ENCODE measurements at places on chromosomes 3 and 15. TPM values are rescaled to one million over a fixed set of nuclear protein-coding genes. Genes with fewer than 3 reads are reported as not detected.

DNA sequence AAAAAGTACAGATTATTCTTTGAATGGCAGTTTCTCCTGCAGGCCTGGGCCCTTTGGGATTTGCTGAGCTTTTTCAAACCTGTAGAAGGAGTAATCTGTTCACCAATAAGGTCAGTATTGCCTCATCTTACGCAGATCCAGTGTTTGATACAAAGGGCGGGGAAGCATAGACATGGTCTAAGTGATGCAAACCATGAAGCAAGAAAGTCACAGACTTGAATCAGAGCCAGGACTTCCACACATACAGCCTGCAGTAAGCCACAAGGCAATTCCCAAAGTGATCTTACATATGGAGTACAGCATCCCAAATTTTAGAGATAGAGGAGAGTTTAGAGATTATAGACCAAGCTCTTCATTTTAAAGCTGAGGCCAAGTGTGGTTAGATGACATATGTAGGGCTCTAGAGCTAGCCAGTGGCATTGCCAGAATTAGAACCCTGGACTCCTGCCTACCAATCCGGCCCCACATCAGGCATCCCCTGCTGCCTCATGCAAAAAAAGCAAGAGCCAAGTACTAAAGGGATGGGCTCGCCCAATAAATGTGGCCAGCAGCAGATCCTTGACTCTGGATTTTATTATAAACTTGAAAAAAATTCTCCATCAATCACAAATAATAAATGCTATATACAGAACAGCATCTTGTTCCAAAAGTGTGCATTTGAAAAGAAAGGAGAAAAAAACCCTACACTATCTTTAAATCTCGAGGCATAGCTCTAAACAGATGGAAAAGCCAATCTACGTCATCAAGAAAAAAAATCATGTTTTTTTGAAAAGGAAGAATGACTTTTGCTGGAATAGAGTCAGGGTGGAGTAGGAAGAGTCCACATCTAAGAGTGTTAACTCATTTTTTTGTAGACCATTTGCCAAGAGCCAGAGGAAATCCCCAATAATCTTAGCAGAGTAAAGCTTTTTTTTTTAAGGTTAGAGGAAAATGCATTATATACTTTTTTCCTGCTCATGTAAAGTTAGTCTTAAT lies 24.0 kb downstream of the ABI3BP start:
- DNase-seq: peak; percentile 19

- no peak for DNase-seq
Observed at GRCh38 chr3:10553591-10554235, 48.3 kb upstream of the ATP2B2 start.

DNA sequence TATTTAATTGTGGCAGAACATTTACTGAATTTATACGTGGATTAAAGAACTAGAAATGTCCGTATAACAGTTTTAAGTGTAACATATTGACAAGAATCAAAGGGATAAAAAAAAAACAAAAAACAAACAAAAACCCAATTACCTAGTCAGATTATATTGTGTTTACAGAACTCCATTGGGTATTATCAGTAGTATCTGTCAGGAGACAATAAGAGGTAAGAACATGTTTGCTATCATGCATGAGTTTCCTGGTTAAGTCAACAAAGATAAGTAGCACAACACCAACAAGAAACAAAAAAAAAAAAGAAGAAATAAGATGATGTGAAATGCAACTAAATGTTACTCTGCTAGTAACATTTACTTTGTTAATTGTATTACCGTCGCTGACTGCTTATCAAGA lies 570.6 kb downstream of the ZBBX start:
- DNase-seq: no peak

GRCh38 chr15:88031461-88031860 lies 225.1 kb downstream of the NTRK3 start:
- DNase-seq: no peak

Gene UQCRC1
- 1,013 TPM for total RNA-seq

- DNase-seq: no peak
Observed at GRCh38 chr3:110814170-110815007, 257.2 kb upstream of the NECTIN3 start.

Gene FOXL2NB
- 0.13 TPM for total RNA-seq

DNA sequence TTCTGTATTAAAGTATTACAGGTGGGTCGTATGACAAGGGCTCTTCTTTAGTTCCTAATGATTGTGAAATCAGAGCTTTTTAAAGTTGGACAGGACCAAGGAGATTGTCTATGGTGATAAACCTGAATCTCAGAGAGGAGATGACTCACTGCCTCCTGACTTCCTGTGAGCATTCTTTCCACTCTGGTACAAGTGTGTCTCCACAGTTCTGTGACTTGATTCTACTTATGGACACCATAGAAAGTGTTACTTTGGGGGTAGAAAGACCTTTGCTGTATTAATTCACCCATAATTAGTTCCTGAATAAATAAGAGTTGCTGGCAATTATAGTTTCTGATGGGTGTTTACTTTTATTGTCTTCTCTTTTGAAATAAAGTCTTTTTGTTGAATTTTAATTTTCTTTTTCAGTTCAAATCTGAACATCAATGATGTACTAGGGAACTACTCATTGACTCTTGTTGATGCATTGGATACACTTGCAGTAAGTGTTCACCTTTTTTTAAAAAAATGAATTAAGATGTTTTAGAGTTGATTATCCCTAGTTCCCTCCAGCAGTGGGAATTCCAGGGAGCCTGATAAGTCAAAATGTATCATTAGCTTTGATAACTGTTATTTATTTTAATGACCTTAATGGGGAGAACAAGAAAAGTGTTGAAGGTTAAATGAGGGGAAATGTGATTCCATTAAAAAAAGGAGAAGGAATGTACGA lies 7.4 kb downstream of the EDEM1 start:
- no peak for DNase-seq
